ENCODE measurements at places on chromosomes 6 and 20.
A peak's percentile ranks its signal among the peaks of the same experiment; 100 is the strongest.

DNA sequence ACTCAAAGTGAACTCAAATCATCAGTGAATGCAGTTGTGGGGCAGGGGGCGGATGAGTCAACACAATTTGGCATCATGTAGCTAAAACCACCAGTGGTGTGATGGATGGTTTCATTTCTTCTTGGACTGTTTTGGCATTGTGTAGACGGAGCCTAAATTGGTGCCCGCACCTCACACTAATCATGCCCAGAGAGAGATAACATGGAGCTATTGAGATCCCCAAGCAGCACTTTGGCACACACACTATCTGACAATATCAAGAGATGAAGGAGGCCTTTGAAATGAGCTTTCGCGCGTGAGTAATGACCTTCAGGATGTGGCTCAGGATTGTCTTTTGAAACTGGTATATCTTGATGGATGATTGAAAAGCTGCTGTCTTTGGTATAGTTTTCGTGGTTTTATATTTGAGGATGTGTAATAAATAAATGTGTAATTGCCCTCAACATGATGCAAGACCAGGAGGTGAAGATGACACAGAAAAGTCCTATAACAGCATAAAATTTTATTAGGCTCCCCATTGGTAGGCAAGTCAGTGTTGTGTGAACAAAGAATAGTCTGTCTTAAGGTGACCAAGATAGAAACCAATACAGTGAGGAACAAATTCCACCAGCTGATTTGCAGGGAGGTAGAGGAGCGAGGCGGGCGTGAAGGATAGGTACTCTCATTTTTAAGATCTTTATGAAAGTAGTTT is 174.2 kb downstream of the TSHZ2 start:
- DNase-seq, result no peak

GRCh38 chr6:26215585-26216358 is 128.5 kb downstream of the HFE start:
- DNase-seq, result no peak

DNA sequence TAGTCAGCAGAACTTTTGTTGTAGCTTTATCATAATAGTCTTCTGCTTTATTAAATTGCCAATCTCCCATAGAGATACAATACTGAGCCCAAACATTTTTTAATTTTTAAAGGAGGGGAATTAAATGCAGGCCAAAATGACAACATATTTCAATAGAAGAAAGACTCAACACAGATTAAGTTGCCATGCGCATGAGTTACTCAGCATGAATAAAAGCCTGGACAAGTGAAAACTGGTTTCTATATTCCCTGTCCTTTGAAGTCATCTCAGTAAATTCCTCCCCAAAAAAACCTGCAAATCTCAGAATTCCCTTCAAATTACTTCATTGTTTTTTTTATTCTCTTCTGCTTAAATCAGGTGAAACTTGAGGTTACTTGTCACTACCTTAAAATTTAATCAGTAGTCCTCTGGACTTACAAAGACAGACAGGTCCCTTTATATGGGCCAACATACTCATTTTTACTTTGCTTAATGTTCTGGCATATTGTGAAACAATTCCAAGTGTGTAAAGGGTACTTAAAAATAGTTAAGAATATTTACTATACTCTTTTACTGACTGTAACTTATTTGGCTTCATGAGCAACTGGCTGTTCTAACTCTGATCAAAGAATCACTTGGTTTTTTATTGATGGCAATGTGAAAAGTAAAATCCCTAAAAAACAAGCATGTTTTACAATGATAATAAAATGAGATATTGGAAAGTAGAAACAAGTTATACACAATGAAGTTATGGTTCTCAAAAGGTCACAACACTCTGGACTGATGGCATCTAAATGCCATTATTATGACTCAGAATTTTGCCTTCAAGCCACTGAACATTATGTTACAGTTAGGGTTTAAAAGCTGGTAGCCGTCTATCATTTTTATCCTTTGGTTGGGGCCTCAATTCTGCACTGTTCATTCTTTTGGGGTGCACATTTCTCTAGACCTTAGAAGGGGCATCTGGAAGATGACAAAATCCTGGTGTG is 49.9 kb upstream of the COL21A1 start:
- no peak for DNase-seq

DNA sequence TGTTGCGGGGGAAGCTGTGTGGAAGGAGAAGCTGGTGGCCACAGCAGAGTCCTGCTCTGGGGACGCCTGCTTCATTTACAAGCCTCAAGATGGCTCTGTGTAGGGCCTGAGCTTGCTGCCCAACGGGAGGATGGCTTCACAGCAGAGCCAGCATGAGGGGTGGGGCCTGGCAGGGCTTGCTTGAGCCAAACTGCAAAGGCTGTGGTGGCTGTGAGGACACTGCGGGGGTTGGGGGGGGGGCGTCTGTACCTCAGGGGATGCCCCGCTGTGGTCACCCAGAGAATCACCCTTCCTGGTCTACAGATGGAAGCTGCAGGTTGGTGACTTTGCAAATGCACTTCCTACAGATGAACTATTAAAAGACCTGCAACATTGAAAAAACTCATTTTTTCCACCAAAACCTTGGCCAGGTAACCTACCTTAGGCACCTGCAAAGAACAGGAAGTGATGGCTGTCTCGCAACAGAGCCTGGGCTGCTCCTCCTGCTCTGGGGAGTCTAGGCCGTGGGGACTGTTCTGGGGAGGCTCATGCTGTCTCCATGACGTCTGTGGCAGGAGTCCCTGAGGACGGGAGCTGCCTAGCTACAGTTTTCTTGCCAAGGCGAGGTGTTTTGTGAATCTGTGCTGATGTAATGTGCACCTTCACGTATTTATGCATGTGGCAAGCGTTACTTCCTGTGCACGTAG is 7.3 kb downstream of the NPBWR2 start:
- DNase-seq, result no peak

GRCh38 chr6:150987371-150987828 is 121.9 kb downstream of the MTHFD1L start:
- DNase-seq, result no peak

- no peak for DNase-seq
Observed at GRCh38 chr6:164108869-164109769, 694.6 kb downstream of the QKI start.

GRCh38 chr6:144935661-144936060 is 650.5 kb downstream of the UTRN start:
- DNase-seq, result no peak

GRCh38 chr6:66993272-66993671 is 1286.2 kb upstream of the EYS start:
- no peak for DNase-seq

GRCh38 chr6:7919871-7920270 is 9.3 kb upstream of the TXNDC5 start:
- DNase-seq, result peak; percentile 12

- no peak for DNase-seq
Observed at GRCh38 chr20:2176946-2177345, 75.3 kb downstream of the STK35 start.

DNA sequence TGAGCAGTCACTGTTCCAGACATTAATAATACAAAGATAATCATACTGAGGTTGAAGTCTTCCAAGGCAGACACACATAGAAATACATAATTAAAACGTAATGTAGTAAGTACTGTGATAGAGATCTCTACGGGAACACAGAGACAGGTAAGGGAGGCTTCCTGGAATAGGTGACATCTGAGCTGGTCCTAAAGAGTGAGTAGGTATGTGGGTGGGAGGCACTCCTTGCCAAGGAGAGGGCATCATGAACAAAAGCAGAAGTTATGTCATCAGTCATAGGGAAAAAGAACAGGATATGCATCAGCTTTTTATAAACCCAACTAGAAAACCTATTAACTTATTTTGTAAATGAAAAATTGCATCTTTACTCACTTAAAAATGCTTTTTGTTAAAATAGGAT is 110.0 kb downstream of the MAP7 start:
- no peak for DNase-seq

GRCh38 chr6:73514746-73515110 is 6.1 kb downstream of the EEF1A1 start:
- DNase-seq, result no peak

- peak; percentile 44 for DNase-seq
Observed at GRCh38 chr20:13261460-13262301, 40.6 kb downstream of the ISM1 start.

GRCh38 chr20:20971810-20972209 is 134.3 kb downstream of the LINC00237 start:
- DNase-seq, result no peak

GRCh38 chr6:67759001-67759400 is 876.1 kb upstream of the ADGRB3 start:
- no peak for DNase-seq

- DNase-seq, result no peak
Observed at GRCh38 chr6:137853569-137854213, 13.4 kb upstream of the TNFAIP3 start.

GRCh38 chr6:166767230-166767629 is 140.2 kb upstream of the RPS6KA2 start:
- no peak for DNase-seq

- no peak for DNase-seq
Observed at GRCh38 chr20:4459081-4459480, 262.6 kb upstream of the PRND start.

GRCh38 chr6:31114970-31115849 is 610 bp downstream of the PSORS1C1 start:
- no peak for DNase-seq

DNA sequence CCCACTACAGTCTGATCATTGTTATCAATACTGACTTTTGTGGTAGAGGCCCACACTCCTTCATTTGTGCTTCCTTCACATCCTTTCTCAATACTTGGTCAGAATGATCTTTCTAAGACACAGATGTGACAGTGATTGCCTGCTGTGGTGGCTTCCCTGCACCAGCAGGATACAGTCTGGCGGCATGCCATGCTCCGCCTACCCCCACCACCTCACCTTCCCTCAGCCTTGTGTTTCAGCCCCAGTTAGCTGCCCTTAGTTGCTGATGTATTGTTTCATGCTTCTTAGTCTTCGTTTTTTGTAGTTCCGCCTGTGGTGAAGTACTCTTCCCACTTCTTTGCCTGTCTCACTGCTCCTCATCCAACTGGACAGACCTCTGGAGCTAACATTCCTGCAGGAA is 10.9 kb downstream of the LRRC1 start:
- DNase-seq, result no peak

GRCh38 chr6:40353197-40353966 is 233.8 kb downstream of the LRFN2 start:
- DNase-seq, result no peak

GRCh38 chr6:31128093-31128676 is 7.9 kb upstream of the CDSN start:
- peak; percentile 41 for DNase-seq

GRCh38 chr20:59515906-59516209 is 88.5 kb upstream of the PHACTR3 start:
- DNase-seq, result no peak

- no peak for DNase-seq
Observed at GRCh38 chr6:125262016-125263013, 39.5 kb downstream of the HDDC2 start.

GRCh38 chr6:32570363-32570905 is 19.2 kb downstream of the HLA-DRB1 start:
- DNase-seq, result no peak

GRCh38 chr20:53434662-53435061 is 159.0 kb downstream of the ZNF217 start:
- DNase-seq, result no peak

Data from stimulated activated CD4-positive, alpha-beta T cell treated with anti-CD3 and anti-CD28 coated beads, Interleukin-1b, Interleukin-23, amount 100 ng/mL, for 1 hour (primary cell).